ENCODE measurements at places on chromosomes 7 and 10.
A peak's percentile ranks its signal among the peaks of the same experiment; 100 is the strongest.

GRCh38 chr7:135274495-135275268, 41.0 kb downstream of the STRA8 start:
- DNase-seq, result peak; percentile 62

DNA sequence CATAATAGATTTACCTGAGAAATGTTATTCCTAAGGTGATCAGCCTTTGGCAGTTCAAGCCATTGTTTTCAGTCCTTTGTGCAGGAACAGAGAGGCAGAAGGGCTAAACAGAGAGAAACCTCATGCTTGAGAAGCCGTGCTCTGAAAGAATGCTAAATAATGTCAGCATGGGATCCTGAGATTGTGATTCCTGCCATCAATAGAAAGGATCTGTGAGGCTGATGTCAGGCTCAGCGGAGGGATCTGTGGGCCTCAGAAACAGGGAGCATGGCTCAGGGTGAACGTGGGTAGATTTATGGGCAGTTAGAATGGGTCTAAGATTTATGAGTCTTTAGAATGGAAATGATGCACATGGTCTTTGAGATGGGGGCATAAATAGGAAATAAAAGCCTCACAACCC, 439.2 kb upstream of the IGFBP3 start:
- DNase-seq, result no peak

DNA sequence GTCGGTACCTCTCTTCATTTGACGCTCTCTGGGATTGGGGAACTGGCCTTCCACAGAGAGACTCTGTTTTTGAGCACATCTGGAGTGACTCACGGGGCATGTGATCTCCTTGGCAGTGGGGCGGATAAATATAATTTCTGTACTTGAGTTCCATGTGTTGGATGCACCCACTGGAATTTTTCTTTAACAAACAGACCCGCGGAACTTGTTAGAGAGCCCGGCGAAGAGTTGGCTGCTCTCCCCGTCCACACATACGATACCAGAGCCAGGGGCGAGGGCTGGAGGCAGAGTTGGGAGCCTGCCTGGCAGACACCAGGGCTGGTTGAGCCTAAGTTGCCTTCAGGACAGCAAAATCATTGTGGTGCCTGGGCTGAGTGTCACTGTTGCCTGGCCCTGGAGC, at the start of gene FAM180A:
Gene FAM180A, minus strand, starts transcription at position 44 of the 400 bp plus-strand sequence. CDS start 233 bp downstream, outside the sequence.
- DNase-seq, result no peak

DNA sequence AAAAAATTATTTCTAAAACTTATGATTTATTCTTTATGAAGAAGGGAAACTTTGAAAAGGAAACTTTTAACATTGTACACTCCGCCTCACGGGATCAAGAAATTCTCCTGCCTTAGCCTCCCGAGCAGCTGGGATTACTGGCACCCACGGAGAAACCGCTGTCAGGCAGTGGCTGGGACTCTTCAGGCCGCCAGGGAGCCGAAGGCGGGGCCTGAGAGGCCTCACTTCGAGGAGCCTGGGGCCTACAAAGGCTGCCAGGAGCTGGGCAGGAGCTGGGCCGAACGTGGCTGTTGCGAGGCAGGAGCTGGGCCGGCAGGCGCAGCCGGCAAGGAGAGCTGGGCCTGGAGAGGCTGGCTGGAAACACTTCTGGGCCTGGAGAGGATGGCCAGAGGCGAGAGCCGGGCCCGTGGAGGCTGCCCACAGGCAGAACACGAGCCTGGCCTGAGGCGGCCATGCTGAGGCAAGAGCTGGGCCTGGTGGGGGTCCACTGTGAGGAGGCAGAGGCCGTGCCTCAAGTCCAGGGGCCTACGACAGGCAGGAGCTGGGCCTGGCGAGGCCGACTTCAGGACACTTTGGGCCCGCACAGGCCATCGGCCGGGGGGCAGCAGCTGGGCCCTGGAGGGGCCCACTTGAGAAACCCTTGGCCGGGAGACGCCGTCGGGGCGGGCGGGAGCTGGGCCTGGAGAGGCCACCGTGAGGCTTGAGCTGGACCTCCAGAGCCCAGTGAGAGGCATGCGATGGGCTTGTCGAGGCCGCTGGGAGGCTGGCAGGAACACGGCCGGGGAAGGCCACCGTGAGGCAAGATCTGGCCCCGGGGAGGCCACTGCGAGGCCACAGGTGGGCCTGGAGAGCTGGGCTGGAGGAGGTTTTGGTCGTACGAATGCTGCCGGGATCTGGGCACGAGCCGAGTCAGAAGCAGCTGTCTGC, 23.7 kb downstream of the MDH2 start:
- no peak for DNase-seq

- DNase-seq, result no peak
These were observed 77.1 kb downstream of the ENO4 start for GRCh38 chr10:116926426-116926825.

DNA sequence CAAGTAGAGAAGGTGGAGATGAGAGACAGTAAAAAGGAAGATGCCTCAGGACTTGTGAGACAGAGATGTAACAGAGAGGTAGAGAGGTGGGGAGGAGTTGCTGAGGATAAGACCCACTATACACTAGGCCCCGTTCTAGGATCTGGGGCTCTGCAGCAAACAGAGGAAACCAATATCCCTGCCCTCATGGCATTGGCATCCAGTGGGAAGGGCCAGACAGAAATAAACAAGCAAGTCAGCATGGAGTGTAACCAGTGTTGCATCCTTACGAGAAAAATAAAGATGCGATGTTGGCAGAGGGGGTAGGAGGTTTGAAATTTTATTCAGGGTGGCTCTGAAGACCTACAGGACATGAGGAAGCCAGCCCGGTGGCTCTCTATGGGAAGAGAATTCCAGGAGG, 22.0 kb upstream of the EEPD1 start:
- DNase-seq, result no peak

DNA sequence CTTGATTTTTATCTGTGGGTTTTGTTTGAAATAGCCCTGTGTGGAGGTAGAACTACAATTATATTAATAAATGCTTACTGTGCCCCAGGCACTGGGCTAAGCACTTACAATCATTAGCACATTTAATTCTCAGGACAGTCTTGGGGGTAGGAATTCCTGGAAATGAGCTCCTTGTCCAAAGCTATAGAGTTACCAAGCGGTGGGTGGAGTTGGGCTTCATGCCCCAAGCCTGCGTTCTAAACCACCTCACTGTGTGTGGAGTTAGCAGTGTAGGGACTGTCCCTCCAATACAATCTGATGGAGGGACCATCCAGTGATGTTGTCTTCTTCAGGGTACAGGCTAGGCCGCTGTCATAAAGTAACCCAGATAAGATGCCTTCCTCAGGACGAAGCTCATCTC, 49.7 kb downstream of the PALD1 start:
- DNase-seq, result no peak

DNA sequence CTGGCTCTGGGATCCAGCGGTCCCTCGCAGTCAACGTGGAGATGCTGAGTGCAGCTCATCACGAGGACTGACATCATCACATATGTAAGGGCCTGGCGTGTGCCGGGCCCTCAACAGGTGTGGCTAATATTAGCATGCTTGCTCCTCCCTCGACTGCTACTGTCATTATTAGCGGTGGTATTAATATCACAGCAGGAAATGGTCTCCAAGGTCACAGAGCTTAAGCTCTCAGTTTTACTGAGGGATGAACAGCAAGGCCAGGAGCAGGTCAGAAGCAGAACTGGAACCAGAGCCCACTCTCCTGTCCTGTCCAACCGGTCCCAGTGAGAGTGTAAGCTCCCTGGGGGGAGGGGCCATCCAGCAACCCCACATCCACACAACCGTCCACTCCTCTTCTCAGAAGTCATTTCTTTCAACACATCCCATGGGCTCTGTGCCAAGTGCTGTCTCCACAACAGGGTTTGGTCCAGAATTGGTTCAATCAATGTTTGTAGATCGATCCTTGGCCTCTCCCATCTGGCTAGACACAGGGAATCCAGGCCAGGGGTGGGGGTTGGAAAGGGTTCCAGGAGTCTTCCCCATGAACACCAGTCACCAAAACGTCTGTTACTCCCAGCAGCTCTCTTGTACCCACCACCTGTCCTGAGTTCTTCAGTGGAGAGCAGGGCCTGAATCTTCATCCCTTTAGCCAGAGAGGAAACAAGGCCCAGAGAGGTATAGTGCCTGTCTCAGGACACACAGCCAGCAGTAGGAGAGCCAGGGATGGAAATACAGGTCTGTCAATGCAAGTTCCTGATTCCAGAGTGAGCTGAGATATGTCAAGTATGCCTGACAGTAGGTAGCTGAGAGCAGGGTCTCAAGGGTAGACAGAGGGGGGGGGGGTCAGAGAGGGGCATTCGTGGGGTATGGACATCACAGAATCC, 45.3 kb upstream of the ZMIZ1 start:
- no peak for DNase-seq

- no peak for DNase-seq
These were observed 101.8 kb downstream of the CHN2 start for GRCh38 chr7:29296421-29296820.

DNA sequence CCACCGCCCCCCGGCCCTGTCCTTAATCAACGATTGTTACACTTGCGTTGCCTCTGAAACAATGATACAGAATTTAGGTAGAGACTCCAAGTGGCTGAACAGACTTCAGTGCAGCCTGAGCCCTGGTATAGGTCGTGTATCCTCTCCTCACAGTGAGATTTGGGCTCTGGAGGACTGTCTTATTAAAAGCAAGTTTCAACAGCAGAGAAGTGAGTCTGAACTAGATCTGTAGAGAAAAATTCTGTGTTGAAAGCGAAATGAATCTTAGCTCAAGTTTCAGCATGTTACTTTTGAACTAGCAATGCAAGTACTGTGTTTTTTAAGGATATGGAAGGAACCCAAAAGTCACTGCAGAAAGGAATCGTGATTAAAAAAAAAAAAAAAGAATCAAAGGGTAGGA, 103.1 kb downstream of the HOXA1 start:
- DNase-seq, result no peak

DNA sequence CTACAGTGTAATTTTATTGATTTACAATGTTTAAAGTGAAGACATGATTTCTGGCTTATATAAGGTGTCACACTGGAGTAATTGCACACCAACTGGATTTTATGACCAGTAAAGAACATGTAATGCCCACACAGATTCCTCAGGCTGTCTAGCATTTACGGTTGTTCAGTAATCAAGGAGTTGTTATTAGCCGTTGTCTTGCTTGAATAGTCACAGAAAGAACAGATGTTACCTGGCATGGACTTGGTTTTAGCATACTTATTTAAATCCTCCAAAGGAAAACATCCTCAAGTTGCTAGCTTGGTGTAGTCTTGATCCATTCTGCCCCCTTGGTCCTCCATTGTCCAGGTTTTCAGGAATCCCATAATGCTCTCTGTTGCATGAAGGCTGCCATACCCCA, 65.8 kb downstream of the POU6F2 start:
- DNase-seq, result no peak

GRCh38 chr10:132335189-132336063, 3.4 kb downstream of the LRRC27 start:
- no peak for DNase-seq

GRCh38 chr7:155490697-155491628, 33.0 kb downstream of the EN2 start:
- no peak for DNase-seq

- DNase-seq, result no peak
These were observed 96.9 kb downstream of the RTKN2 start for GRCh38 chr10:62171791-62172190.

DNA sequence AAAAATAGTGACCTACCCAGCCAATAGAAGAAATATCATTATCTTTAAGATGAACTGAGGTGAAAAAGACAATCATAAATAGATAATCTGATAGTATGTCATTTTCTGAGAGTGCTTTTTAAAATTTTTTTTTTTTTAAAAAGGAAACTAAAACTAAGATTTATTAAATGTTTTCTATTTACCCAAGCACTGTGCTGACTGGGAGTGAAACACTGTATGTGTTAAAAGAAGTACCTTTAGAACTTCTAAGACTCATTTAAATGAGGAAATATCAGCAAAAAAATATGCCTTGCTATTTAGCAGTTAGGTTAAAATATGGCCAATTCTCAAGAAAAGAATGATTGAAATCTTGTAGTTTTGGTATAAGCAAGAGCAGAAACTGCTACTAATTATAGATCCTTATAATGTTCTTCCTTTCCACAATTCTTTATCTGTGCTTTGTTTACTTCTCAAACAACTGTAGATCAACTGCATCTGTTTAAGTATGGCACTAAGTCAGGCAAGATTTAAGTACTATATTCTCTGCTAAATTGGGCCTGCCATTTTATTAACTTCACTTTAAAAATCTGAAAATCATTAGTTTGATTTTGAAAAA, 39.5 kb upstream of the WNT2 start:
- DNase-seq, result no peak

- no peak for DNase-seq
These were observed 165.6 kb upstream of the FAM3C start for GRCh38 chr7:121561717-121562116.

DNA sequence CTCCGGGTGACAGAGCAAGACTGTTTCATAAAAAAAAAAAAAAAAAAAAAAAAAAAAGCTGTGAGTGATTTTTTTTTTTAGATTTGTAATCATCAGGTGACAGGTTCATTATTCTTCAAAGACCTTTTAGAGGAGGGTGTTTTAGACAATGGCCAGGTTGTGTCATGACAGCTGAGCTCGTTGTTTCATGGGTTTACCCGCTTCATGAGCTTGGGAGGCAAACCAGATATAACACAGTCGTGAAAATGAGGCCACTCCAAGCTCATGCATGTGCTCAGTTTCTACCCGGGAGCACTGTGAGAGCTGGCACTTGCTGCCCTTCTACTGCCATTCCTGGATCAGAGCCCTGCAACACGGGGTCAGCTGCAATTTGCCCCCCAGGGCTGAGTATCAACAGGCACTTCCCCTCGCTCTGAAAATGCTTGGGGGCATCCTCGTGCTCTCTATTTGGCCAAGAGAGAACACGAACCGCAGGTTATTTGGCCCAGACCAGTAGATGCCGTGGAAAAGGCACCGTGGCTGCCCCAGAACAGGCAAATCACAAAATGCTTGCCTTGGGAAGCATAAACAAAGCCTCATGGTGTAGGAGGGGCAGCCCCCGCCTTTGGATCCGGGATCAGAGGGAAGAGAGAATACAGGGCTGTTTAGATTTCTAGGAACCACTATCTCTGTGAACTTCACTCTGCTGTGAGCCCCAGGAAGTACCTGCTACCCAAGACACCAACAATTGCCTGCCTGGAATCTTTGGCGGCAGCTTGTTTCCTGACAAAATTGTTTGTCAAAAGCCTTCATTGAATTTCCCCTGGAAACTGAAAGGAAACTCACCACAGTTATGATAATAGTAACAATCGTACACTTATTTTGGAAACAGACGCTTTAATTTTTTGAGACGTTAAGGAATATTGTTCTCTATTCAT, 371.0 kb downstream of the FRMD4A start:
- no peak for DNase-seq

Data from NCI-H187 (cell line).